Progenitor cell of endocrine pancreas (in vitro differentiated cells): ENCODE measurements at places on chromosomes 11 and 22.

- no peak overlapping the region for H3K27ac ChIP-seq
- H3K4me3 ChIP-seq: no peak overlapping the region
- H3K27me3 ChIP-seq: no peaks in the 10 kb centered on the region
- H3K36me3 ChIP-seq: peaks cover 20% of the 10 kb centered on the region
Observed at GRCh38 chr22:20802922-20803553, 29.1 kb downstream of the SERPIND1 start.

DNA sequence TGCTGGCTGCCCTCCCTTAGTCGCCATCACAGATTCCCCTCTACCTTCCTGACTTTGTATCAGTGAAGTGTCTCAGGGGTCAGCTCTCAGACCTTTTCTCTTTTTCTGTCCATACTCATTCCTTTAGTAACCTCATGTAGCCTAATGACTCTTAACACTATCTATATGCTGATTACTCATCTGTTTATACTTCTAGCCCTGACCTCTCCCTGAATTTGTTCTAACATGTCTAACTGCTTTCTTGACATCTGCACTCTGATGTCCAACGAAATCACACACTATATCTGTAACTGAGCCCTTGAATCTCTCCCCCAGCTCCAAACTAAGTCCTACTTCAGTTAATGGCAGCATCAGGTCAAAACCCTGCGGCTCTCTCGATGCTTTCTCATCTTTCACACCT, 135.8 kb upstream of the TIMP3 start:
- no peak for DNase-seq
- H3K27me3 ChIP-seq: no peaks in the 10 kb centered on the region
- no peaks in the 10 kb centered on the region for H3K4me1 ChIP-seq
- no peak overlapping the region for H3K27ac ChIP-seq
- H3K4me3 ChIP-seq: no peak overlapping the region

DNA sequence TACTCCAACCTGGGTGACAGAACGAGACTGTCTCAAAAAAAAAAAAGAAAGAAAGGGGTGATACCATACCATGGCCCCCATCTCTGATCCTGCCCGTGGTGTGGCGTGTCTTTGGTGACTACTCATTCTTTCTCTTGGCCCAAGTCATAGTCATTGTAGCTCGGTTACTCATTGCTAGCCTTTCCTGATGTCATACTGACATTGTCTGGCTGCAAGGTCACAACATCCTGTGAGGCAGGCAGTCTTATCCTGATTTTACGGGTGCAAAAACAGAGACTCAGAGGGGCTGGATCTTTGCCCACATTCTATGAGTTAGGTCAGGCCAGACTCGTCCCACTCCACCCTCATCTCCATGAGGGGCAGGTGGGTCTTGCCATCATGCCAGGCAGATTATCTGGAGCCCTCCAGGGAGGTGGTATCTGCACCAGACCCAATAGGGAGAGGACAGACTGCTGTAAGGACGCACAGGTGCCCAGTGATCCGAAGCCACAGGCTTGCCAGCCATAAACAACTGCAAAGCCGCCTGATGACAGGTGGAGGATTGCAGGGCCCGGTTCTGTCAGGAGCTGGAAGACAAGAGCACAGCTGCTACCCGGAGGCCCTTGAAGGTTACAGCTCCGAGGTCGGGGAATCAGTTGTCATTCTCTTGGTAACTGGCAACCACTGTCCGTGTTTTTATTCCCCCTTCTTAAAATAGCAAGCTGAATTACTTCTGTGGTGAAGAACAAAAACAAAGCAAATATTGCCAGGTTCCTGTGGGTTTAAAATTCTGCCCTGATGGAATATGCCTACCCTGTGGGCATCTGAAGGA, 13.8 kb downstream of the TOM1 start:
- no peak overlapping the region for H3K4me3 ChIP-seq
- no peaks in the 10 kb centered on the region for H3K27me3 ChIP-seq
- DNase-seq: no peak
- peaks cover 35% of the 10 kb centered on the region for H3K4me1 ChIP-seq
- H3K27ac ChIP-seq: no peak overlapping the region

DNA sequence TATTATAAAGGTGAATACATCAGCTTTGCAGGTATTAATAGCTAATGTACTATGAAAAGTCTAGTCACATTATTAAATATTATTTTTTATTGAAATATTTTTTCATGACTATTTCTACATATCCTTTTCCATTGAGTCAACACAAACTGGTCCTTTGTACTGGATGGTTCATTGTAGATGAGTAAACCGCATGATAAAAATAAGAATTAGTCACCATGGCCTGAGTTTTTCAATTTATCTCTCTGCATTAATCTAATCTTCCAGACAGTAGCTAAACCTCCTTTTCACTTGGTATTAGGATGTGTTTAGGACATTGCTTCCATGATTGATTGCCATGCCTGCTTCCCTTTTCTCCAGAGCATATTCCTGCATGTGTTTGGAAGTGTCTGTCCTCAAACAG, 439.4 kb upstream of the ARHGAP42 start:
- DNase-seq: no peak
- H3K27ac ChIP-seq: no peak overlapping the region
- no peak overlapping the region for H3K4me3 ChIP-seq
- no peaks in the 10 kb centered on the region for H3K27me3 ChIP-seq
- no peaks in the 10 kb centered on the region for H3K36me3 ChIP-seq

- H3K36me3 ChIP-seq: peaks cover 7% of the 10 kb centered on the region
- no peak overlapping the region for H3K27ac ChIP-seq
- no peak overlapping the region for H3K4me3 ChIP-seq
Observed at GRCh38 chr22:44129619-44129976, 51.1 kb upstream of the PARVG start.

GRCh38 chr11:124622531-124623451, at the start of gene TBRG1:
Gene TBRG1 (plus strand): TSS chr11:124622864. CDS start chr11:124623084, 220 bp downstream.
- H3K27ac ChIP-seq: peak within 1 kb of the TSS; percentile 97
- peak within 1 kb of the TSS; percentile 91 for H3K4me3 ChIP-seq
- peaks cover 27% of the 10 kb centered on the region for H3K4me1 ChIP-seq
- H3K27me3 ChIP-seq: no peaks in the 10 kb centered on the region

DNA sequence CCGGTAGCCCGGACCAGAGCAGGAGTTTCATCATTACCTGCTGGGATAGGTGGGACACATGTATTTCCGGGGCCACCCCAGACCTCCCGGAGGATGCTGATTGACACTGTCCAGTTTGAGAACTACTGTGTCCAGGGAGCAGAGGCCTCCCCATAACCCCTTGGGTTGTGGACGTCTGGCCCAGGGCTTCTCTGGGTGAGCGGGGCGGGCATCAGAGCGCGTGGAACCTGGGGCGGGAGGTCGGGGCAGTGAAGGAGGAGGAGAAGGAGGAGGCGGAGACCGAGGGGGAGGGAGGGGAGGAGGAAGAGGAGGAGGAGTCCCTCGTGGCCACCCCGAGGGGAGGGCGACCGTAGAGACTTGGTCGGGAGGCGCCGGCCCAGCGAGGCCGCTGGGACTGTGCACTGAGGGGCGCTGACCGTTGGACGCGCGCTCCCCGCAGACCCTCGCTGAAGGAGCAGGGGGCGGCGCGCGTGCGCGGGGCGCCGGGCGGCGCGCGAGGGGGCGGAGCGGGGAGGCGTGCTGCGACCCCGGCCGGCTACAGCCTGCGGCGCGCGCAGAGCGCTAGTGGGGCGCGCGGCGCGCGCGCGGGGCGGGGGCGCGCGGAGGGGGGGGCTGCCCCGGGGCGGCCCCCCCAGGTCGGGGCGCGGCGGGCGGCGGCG, at the start of gene GRK3:
TSS of gene GRK3 (plus strand) at position 356 of the 659 bp plus-strand sequence. CDS start 366 bp downstream, outside the sequence.
- no peaks in the 10 kb centered on the region for H3K36me3 ChIP-seq
- DNase-seq: peak; percentile 68
- H3K27ac ChIP-seq: peak within 1 kb of the TSS; percentile 90
- H3K4me3 ChIP-seq: peak within 1 kb of the TSS; percentile 94
- H3K27me3 ChIP-seq: peaks cover 21% of the 10 kb centered on the region

DNA sequence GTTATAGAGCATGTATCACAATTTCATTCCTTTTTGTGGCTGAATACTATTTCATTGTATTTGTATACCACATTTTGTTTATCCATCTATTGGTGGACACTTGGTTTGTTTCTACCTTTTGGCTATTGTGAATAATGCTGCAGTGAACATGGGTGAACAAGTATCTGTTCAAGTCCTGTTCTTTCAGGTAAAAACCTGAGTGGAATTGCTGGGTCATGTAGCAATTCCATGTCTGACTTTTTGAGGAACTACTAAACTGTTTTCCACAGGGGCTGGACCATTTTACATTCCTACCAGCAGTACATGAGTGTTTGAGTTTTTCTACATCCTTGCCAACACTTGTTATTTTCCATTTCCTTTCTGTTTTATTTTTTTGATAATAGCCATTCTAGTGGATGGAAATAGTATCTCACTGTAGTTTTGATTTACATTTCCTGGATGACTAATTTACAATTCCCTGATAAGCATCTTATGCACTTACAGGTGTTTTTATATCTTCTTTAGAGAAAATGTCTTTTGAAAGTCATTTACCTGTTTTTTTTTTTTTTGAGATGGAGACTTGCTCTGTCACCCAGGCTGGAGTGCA, 12.2 kb downstream of the CABIN1 start:
- H3K27me3 ChIP-seq: no peaks in the 10 kb centered on the region
- H3K36me3 ChIP-seq: peaks cover 9% of the 10 kb centered on the region

GRCh38 chr22:30372915-30373314, 14.3 kb downstream of the RNF215 start:
- H3K27me3 ChIP-seq: no peaks in the 10 kb centered on the region
- no peak overlapping the region for H3K27ac ChIP-seq
- DNase-seq: no peak
- H3K4me3 ChIP-seq: no peak overlapping the region
- H3K4me1 ChIP-seq: no peaks in the 10 kb centered on the region
- H3K36me3 ChIP-seq: peaks cover 2% of the 10 kb centered on the region

- H3K4me1 ChIP-seq: peaks cover 25% of the 10 kb centered on the region
- no peak for DNase-seq
- no peak overlapping the region for H3K4me3 ChIP-seq
- peaks cover 3% of the 10 kb centered on the region for H3K36me3 ChIP-seq
- H3K27ac ChIP-seq: no peak overlapping the region
- no peaks in the 10 kb centered on the region for H3K27me3 ChIP-seq
Observed at GRCh38 chr11:9853929-9854552, 190.2 kb downstream of the SWAP70 start.

DNA sequence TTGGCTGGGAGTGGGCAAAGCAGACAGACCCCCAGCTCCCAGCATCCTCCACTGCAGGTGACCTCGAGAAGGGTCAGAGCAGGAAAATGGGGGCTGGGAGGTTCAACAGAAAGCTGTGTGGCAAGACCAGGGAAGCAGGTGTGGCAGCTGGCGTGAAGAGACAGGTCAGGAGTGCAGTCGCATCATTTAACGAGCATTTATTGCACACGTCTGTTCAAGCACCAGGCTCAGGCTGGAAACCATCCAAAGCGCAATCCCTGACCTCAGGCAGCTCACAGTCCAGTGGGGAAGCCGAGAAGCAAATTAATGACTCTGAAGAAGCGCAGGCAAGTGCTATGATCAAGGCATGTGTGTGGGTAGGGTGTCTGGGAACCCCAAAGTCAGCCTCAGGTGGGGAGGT, 7.4 kb downstream of the SLC25A45 start:
- no peak for DNase-seq
- H3K27ac ChIP-seq: peak overlapping the region; percentile 39
- H3K27me3 ChIP-seq: no peaks in the 10 kb centered on the region
- peaks cover 25% of the 10 kb centered on the region for H3K4me1 ChIP-seq
- H3K36me3 ChIP-seq: no peaks in the 10 kb centered on the region

DNA sequence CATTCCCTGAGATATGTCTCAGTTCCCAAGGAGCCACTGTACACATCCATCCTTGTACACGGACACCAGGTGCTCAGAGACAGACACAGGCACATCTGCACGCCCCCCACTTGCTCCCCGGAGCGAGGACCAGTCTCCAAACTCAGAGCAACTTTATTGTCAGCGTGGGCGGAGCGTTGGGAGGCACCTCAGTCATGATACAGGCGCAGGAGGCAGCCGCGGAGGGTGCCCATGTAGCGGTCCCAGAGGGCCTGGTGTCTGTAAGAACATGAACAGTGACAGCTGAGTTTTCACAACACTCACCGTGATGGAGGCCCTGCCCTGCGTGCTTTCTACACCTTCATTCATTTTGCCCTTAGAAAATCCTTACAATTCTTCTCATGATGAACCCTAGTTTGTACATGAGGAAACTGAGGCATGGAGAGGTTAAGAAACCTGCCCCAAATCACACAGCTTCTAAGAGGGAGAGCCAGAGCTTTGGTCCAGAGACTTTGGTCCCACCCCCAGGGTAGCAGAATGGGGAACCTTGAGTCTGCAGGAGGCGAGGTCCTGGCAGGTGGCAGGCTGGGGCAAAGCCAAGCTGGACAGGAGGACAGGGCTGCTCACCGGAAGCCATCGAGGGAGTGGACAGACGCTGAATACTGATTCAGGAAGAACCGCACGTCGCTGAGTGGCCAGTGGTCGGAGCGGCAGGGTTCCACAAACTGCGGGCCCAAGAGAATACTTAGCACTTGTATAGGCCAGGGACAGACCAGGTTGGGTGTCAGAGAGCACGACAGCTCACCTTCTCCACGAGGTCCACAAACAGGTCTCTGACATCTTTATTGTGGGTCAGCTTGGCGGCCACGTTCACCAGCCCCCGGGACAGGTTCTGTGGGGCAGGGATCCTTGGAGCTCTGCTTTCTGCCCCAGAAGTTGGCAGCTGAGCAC, 4.2 kb downstream of the FIBP start:
- H3K36me3 ChIP-seq: peaks cover 6% of the 10 kb centered on the region
- H3K27ac ChIP-seq: peak overlapping the region; percentile 86
- H3K4me1 ChIP-seq: peaks cover 19% of the 10 kb centered on the region
- H3K4me3 ChIP-seq: no peak overlapping the region
- DNase-seq: no peak

GRCh38 chr11:16365581-16366228, 9.4 kb upstream of the SOX6 start:
- H3K36me3 ChIP-seq: no peaks in the 10 kb centered on the region
- no peak overlapping the region for H3K4me3 ChIP-seq
- no peaks in the 10 kb centered on the region for H3K4me1 ChIP-seq
- no peak overlapping the region for H3K27ac ChIP-seq
- peaks cover 5% of the 10 kb centered on the region for H3K27me3 ChIP-seq
- no peak for DNase-seq

- peaks cover 28% of the 10 kb centered on the region for H3K36me3 ChIP-seq
- no peak for DNase-seq
- H3K27ac ChIP-seq: no peak overlapping the region
- H3K4me1 ChIP-seq: peaks cover 14% of the 10 kb centered on the region
- no peaks in the 10 kb centered on the region for H3K27me3 ChIP-seq
- H3K4me3 ChIP-seq: no peak overlapping the region
Observed at GRCh38 chr22:43995798-43996169, 28.3 kb upstream of the PARVB start.

GRCh38 chr11:109864834-109865547, 228.2 kb upstream of the ZC3H12C start:
- peaks cover 4% of the 10 kb centered on the region for H3K27me3 ChIP-seq
- H3K27ac ChIP-seq: no peak overlapping the region
- DNase-seq: no peak
- no peaks in the 10 kb centered on the region for H3K36me3 ChIP-seq
- no peaks in the 10 kb centered on the region for H3K4me1 ChIP-seq

- no peak for DNase-seq
- H3K36me3 ChIP-seq: no peaks in the 10 kb centered on the region
- peak overlapping the region; percentile 68 for H3K4me3 ChIP-seq
- peaks cover 6% of the 10 kb centered on the region for H3K4me1 ChIP-seq
- peak overlapping the region; percentile 59 for H3K27ac ChIP-seq
Observed at GRCh38 chr11:833849-834311, 1.1 kb downstream of the CD151 start.

GRCh38 chr11:12547953-12548650, 126.1 kb upstream of the TEAD1 start:
- no peak overlapping the region for H3K4me3 ChIP-seq
- H3K4me1 ChIP-seq: no peaks in the 10 kb centered on the region
- H3K36me3 ChIP-seq: no peaks in the 10 kb centered on the region
- H3K27me3 ChIP-seq: peaks cover 8% of the 10 kb centered on the region
- H3K27ac ChIP-seq: no peak overlapping the region
- DNase-seq: no peak
